ENCODE measurements at places on chromosomes 3 and 15. TPM values are rescaled to one million over a fixed set of nuclear protein-coding genes. Genes with fewer than 3 reads are reported as not detected.

GRCh38 chr3:188362405-188362831 is 208.5 kb downstream of the LPP start:
- no peak for DNase-seq

GRCh38 chr3:117524890-117525289 is 815.3 kb downstream of the TUSC7 start:
- DNase-seq, result no peak

DNA sequence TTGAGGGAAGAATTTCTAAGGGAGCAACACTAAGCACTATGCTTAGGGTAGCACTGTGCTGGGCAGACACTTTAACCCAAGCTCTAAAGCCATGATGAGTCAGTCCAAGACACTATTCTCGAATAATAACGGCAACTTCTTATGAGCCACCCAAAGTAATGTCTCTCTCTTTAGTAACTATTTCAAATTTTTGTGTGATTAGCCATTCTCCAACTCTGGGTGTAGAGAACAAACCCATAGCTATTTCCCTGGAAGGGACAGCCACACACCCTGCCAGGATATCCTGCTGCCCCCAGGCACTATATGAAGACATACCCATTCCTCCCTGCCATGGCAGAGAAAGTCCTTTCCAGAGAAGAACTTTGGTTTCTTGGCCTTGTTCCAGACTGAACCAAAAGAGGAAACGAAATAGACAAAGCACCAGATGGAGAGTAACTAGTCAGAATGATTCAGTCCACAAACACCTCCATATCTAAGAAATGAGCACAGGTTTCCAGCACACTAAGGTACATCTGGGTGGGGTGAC is 384.9 kb upstream of the THBS1 start:
- no peak for DNase-seq

GRCh38 chr3:70360979-70361760 is 48.7 kb upstream of the MDFIC2 start:
- no peak for DNase-seq

DNA sequence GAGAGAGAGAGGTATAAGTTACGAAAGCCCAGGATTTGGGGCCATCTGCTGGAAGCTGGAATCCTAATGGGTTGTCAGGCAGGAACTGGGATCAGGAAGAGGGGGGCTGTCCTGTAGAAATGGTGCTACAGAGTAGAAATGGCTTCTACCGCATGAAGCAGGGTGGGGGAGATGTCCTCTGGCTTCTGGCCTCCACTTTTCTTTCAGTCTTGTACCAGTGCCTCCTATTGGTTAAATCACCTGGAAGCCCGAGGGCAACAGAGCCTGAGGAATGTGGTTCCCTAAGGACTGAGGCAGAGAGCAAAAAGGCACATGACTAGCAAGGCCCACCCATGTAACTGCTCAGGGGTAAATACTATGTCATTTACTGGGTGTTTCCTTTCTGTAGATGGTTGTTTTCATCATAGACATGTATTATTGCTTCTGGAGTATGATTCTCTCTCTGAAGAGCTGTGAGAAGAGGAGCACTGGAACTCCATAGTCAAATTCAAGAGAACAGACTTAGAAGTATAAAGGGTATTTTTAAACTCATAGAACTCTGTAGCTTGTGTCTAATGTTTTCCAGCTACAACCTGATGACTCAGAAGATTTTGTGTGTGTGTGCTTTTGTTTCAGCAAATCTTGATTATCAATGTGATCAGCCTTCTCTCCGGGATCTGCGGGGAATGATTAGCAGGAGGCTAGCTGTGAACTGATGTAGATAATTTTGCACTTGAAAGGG is 20.2 kb upstream of the MITF start:
- DNase-seq, result no peak

GRCh38 chr3:16349986-16350596 is 85.1 kb downstream of the OXNAD1 start:
- DNase-seq, result no peak

DNA sequence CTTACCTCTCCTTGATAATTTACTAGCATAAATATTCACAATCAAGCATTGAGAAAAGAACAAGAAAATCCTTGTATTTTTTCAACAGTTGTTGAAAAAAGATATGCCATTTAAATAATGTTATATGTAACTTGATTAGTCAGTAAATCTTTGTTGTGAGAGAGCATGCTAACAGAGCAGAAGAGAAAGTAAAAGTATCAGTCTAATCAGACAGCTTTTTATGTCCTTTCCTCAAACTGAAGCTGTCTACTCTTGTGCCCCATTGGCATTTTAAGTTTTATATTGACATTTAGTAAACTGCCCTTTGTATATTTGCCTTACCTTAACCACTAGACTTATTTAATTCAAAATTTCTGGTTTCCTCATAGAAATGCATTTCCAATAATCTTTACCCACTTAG is 668.7 kb downstream of the OTOL1 start:
- no peak for DNase-seq

DNA sequence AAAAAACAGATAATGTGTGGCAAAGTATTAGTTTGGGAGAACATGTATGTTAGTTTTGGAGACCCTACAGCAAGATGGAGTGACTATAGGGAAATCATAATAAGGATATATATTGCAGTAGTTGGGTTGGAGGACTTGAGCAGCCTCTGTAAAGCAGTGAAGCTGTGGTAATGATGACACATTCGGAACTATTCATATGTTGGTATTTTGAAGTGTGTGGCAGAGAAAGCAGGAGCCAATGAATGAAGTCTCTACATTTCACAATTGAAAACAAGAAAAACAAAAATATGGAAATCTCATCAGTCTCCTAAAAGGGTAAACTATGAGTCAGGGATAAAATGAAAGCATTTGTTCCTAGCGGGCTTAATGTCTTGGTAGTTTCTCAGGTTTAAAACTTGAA is 645.9 kb downstream of the OTOL1 start:
- DNase-seq, result no peak

GRCh38 chr3:53202331-53203015 is 41.5 kb downstream of the PRKCD start:
- no peak for DNase-seq

DNA sequence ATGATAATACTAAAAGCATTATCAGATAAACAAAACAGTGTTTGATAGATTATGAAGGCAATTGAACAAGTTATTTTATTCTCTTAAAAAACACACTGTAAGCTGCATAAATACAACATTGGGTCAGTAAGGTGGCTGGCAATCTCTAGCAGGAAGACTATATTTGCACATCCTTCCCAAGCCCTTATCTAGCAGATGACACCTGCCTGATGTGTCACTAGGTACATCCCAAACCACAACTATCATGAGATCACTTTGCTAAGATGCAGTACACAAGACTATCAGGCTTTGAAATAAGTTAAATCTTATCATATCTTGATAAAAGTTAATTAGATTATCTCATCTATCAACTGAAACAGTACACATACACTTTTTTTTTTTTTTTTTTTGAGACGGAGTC is 417.4 kb downstream of the MECOM start:
- no peak for DNase-seq

- DNase-seq, result no peak
These were observed 638 bp downstream of the WDR5B start for GRCh38 chr3:122415104-122415744.

DNA sequence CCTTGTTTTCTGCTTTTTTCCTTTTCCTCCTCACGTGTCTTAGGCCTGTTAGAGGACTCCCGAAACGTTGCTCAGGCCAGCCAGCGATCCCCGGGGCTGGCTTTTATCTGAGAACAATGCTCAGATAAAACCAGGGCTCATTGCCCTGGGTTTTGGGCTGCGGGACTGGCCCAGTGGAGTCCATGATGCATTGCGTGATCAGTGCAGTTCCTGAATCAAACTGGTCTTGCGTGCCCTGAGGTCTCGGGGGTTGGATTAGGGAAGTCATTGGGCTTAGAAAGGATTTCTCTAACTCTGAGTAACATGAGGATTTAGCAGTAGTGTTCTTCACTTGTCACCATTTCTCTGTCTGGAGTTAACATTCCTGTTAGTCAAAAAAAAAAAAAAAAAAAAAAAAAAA is 66.3 kb downstream of the CCR1 start:
- no peak for DNase-seq

GRCh38 chr3:194301730-194302129 is 49.4 kb downstream of the CPN2 start:
- DNase-seq, result no peak

The ATR gene
- 30.7 TPM for total RNA-seq

The FBXL22 gene
- total RNA-seq, result 2.8 TPM

The GPR176 gene
- 8.6 TPM for total RNA-seq
